SJCRH30 (cell line): ENCODE measurements at places on chromosomes 1 and 21. TPM values are rescaled to one million over a fixed set of nuclear protein-coding genes. Genes with fewer than 3 reads are reported as not detected.

RIIAD1 gene
- total RNA-seq = not detected in 2 replicates

PCP4 gene
- total RNA-seq = 15.8 and 20.6 TPM in 2 replicates

DPM3 gene
- total RNA-seq = 16.1 and 16.8 TPM in 2 replicates

NUAK2 gene
- 2.1 and 2.2 TPM in 2 replicates for total RNA-seq

DNA sequence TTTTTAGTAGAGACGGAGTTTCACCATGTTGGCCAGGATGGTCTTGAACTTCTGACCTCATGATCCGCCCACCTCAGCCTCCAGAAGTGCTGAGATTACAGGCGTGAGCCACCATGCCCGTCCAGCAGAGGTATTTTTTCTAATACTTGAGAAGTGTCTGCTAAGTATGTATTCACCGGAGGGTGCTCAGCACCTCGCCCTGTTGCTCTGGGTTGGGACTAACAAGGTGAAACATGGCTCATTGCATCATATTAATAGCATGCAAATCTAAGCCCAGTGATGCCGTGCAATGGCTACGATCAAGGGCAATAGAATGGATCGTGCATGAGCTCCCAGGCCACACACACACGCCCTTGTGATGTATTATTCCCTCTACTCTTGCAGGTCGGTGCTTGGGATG, 68.7 kb downstream of the PDE9A start:
- H3K36me3 ChIP-seq = peaks cover 2% of the 10 kb centered on the region; the same call in 1 of the 2 replicates
- H3K27me3 ChIP-seq = no peaks in the 10 kb centered on the region
- H3K4me3 ChIP-seq = no peak overlapping the region
- no peak overlapping the region for H3K27ac ChIP-seq
- DNase-seq = no peak

- no peaks in the 10 kb centered on the region for H3K27me3 ChIP-seq
- peaks cover 39% of the 10 kb centered on the region for H3K4me1 ChIP-seq
- H3K4me3 ChIP-seq = no peak overlapping the region
- no peaks in the 10 kb centered on the region for H3K36me3 ChIP-seq
- no peak for DNase-seq
- no peak overlapping the region for H3K27ac ChIP-seq
Observed at GRCh38 chr1:244157731-244158438, 106.8 kb downstream of the ZBTB18 start.
